ENCODE measurements at places on chromosomes 5 and 9.

- DNase-seq = no peak
Observed at GRCh38 chr9:76733096-76733495, 31.1 kb upstream of the PCA3 start.

DNA sequence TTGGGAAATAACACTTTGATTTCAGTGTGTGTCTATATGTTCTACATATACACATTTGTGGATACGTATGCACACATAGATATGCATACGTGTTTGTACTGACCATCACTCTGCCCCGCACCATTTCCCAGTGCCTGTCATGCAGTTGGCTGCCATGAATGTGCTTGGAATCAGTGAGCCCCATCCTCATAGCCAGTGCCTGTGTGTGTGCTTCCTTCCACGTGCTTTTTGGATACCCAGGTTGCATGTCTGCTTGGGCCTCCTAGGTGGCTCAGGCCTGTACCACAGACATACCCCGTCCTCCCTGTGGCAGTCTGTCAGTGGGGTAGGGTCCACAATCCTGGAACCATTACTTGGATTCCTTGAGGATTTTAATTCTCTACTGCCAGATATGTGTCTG lies 243.6 kb downstream of the FANCC start:
- no peak for DNase-seq

DNA sequence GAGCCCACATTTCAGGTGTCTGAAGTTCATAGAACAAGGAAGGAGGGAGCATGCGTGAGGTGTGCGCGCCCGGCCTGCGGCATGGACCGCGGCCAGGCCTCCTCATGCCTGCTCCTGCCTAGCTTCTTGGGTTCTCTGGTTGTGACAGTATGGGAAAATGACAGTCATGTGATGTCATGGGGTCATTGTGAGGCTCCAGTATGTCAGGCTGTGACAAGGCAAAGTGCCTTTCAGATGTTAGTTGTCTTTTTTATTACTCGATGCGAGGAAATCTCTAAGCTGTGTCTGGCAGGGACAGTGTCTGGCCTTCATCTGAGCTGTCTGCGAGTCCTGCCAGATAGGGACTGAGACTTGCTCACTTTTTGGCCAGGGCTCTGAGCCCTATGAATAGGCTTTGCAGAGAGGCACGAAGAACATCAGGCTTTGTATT lies 13.3 kb downstream of the UCK1 start:
- no peak for DNase-seq

DNA sequence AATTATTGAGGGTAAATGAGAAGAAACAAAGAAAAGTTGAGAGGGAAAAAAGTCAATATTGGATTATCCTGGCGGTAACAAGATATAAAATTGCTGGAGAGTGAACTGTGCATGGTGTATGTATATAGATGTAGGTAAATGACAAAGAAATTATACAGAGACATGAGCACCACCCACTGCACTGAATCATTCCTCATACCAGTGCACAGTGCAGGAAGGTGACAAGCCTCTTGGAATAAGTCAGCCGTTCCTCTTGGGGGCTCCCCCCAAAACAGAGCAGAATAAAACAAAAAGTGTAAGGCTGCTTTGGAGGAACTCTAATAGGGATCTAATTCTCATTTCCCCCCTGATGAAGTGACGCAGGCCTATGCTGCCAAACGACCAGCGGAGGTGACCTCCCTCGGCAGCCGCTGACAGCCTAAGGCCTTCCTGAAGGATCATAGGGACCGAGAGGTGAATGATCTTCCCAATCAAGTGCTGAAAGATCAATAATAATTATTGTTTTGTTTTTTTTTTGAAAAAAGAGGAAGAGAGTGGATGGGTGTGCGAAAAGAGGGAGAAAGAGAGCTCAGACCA lies 245.0 kb downstream of the PSAT1 start:
- DNase-seq = no peak
